Stimulated activated CD4-positive, alpha-beta T cell treated with anti-CD3 and anti-CD28 coated beads, Interleukin-1b, Interleukin-23, amount 100 ng/mL, for 24 hours (primary cell): ENCODE measurements at places on chromosomes 5 and 9.

DNA sequence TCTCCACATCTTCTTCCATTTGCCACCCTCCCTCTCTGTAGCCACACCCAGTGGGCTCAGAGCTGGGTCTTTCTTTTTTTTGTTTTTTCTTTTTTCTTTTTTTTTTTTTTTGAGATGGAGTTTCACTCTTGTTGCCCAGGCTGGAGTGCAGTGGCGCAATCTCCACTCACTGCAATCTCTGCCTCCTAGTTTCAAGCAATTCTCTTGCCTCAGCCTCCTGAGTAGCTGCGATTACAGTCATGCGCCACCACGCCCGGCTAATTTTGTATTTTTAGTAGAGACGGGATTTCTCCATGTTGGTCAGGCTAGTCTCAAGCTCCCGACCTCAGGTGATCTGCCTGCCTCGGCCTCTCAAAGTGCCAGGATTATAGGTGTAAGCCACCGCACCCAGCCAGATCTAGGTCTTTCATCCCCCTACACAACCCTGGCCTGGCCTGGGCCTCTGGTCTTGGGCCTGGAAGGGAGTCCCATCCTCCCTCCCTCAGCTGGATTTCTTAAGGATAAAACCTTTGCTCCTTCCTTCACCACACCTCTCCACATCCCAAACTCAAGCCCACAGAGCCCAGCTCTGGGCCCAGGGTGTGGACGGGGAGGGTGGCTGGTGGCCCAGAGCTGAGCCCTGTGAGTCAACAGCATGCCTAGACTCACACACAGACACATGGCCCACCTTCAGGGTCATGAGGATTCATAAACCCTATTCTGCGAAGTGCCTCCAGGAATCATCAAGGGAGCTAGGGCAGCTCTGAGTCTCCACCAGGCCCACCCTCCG, 18.8 kb upstream of the KCNIP1 start:
- DNase-seq: no peak

DNA sequence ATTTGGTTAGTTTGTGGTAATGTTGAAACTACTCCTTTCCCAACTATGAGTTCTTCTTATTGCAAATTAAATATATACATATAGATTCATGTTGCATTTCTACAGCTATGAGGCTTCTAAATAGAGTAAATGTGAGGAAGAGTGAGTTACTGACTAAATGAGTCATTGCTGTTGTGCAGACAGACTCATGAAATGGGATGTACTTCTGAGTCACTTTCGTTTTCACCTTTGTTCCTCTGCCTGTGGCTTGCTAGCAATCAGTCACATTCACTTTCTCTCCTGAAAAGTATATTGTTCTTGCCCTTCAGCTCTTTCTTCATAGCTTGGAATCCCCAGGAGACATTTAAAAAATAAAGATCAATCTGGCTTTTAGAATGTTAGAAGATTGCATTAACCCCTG, 295.5 kb upstream of the SMC2 start:
- DNase-seq: no peak

DNA sequence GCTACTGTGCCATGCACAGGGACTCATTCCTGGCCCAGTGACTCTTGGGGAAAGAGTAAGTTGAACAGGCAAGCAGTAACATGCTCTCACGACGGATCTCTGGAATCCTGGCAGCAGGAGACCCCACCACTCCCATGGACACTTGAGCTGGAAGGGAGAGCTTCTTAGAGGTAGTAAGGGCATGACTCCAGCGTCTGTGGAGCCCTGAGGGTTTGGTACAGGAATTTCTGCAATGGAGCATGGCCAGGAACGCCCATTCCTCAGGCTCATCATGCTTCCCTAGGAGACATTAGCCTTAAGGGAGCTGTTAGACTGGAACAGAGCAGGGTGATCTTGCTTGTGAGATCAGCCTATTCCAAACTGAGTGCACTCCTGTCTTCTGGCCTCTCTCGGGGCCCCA, 212.9 kb downstream of the MAT2B start:
- DNase-seq: no peak

DNA sequence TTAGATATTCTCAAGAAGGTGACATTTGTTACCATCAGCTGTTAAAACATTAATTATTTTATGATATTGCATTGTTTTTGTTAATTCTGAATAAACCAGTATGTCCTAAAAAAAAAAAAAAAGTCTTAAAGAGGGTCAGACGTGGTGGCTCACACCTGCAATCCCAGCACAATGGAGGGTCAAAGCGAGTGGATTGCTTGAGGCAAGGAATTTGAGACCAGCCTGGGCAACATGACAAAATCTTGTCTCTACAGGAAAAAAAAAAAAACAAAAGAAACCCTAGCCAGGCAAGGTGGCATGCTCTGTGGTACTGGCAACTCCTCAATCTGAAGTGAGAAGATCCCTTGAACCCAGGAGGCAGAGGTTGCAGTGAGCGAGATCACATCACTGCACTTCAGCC, 46.8 kb downstream of the CYLC2 start:
- no peak for DNase-seq

DNA sequence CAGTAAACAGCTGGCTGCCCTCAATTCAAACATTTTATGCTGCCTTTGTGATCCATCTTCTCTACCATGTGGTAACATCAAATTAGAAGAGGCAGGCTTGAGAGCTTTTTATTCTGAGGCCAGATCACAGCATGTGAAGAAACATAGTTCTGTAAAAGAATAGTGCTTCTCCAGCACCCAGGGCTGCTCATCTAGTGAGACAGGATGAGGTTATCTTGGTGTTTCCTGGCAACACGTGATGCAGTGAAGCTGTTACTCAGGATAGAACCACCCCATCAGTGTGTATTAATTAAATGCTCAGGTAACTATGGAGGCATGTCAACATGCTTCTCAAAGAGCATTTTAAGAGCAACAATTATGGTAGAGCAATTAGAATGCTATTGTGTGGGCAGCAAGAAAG, 400.5 kb upstream of the ACO1 start:
- DNase-seq: no peak

DNA sequence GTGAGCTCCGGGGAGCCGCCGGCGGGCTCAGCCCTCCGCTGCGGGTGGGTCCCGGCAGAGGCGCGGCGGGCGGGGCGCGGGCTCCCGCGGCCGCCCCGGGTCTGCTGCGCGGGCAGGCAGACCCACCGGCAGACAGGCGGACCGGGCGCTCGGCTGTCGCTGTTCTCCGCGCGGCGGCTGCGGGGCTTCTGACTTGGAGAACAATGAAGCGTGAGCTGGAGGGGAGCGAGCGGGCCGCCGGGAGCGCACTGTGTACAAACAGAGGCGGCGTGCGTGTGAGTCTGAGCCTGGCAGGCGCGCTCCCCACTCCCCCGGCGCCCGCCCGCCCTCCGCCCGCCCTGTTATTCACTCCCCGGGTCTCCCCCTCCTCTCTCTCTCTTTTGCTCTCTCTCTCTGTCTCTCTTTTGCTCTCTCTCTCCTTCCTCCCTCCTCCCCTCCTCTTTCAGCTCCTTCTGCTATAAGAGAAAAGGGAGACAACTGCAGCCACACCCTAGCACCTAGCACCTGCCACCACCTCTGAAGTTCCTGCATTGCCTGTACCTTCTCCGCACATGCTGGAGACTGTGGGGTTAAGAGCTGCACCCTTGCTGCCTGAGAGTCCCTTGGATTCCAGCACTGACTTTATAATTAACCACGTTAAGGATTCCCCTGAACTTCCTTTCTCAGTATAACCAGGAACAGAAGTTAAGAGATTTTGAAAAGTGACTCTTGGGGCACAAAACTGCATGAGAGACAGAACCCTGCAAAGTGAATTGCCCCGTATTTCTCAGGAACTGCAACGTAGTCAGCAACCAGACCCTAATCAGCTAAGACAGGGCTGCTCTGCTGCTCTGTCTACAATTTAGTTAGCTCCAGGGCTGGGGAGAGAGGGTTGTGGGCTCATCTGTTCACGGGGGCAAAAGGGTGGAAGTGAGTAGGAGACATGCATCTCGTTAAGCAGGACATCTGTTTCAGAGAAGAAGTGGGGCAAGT, at the start of gene EDIL3:
EDIL3 (minus strand) TSS at position 277 of the 972 bp plus-strand sequence. CDS start 506 bp downstream, outside the sequence.
- no peak for DNase-seq

- no peak for DNase-seq
Observed at GRCh38 chr9:89149726-89150125, 28.9 kb downstream of the SHC3 start.

- DNase-seq: no peak
Observed at GRCh38 chr5:179113143-179113530, 53.0 kb downstream of the ZNF354C start.

DNA sequence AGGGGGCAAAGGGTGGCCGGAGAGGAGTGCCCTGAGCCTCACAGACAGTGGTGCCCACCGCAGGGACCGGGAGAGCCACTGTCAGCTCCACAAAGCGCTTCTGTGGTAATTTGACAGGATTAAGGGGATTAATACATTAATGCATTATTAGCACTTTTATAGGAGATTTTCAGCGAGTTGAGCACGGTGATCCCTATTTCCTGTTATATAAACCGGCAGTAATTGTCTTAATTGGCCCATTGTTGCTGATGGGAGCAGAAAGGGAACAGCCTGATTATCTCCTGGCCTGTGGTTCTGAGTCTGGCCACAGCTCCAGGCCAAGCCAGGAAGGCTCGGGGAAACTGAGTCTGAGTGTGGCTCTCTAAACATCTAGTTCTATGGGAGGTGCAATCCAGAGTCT, 423.6 kb downstream of the CDK5RAP2 start:
- no peak for DNase-seq

GRCh38 chr9:19527663-19528062, 118.9 kb downstream of the ACER2 start:
- no peak for DNase-seq

GRCh38 chr9:32965999-32966722, 35.3 kb downstream of the APTX start:
- no peak for DNase-seq

DNA sequence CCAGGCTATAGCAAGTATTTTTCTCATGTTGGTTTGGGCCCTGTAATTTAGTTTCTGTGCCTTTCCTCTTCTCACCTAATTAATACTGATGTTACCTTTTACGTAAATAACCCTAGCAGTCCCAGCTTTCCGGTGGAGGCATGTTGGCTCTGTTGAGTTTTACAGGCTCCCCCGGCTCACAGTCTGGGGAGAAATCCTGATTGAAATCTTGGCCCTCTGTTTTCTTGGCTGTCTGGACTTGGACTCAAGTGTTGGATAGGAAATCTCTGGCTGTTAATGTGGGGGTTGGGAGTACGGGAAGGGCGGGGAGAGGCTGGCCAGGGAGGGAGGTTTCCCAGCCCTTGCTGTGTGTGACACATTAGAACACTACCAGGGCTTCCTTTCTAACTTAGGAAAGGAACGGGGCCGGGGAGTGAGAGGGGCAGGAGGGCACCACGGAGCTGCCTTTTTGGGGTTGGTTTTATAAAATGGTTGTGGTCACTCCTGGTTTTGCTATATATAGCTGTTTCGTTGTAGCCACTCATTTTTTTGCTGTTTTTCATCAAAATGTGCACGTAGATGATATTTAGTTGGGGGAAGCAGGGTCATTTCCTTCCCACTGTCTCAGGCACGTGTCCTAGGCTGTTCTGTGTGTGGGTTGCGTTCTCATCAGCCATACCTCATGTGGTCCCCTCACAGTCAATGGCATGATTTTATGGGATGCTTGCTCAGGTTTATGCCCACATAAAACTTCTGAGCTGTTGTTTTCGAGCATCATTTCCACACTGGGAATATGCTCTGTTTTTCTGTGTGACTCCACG, 11.0 kb downstream of the TRIO start:
- DNase-seq: no peak

GRCh38 chr9:76876098-76876497, 29.8 kb downstream of the PRUNE2 start:
- no peak for DNase-seq

DNA sequence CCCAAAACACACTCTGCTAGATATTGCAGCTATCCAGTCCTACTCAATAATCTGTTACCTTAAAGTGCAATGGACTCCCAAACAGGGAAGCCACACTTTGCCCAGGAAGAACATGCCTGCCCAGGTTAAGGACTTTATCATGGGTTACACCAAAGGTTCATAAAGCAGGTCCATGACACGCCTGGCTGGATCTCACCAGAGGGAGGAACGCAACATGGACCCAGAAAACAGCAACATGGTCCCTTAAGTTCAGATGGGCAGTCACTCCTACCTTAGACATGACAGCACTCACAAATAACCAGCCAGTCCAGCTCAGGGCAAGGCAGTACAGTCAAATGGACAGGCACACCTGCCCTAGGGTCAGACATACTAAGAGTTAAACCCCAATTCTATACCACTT, 3.8 kb downstream of the P4HA2 start:
- no peak for DNase-seq

- no peak for DNase-seq
Observed at GRCh38 chr5:32461441-32462120, 17.0 kb upstream of the ZFR start.

GRCh38 chr9:95131023-95131943, 186.2 kb downstream of the FANCC start:
- DNase-seq: peak; percentile 21

GRCh38 chr5:147450606-147451005, 59.3 kb downstream of the DPYSL3 start:
- DNase-seq: no peak

GRCh38 chr9:81370650-81371049, 318.7 kb downstream of the TLE1 start:
- DNase-seq: no peak

DNA sequence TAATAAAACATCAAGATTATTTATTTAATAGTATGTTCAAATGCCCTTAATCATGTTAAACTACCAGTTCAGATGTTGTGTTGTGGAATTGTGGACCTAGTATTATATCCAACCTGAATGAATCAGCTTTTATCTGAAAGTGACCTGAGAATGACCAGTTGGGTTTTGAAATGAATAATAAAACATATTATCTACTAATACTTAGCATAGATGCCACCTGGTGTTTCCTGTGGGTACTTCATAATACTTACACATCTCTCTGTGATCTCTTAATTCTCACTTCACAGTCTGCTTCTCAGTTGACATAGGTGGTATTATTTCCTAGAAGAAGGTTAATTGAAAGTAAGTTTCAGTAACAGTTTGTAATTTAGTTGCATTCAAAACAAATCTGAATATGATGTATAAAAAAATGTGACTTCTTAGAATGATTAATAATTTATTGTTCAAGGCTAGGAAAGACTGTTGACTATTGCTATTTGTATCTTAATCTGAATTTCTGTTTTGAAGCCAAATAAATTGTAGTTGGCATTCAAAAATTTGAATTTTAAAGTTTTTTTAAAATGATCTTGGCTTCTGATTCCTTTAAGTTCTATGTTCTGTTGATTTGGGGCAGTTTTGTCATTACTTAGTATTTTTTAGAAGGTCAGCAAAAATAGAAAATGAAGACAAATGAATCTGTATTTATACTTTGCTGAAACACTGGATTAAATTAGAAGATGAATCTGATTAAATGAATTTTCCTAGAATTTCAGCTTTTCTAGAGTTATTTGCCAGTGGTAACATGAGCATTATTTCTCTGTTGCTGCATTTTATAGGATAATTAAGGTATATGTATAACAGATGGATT, 48.2 kb downstream of the KIF2A start:
- no peak for DNase-seq

- no peak for DNase-seq
Observed at GRCh38 chr5:152634586-152634985, 229.5 kb upstream of the NMUR2 start.

GRCh38 chr5:150368526-150368925, 11.0 kb downstream of the TCOF1 start:
- no peak for DNase-seq

- DNase-seq: no peak
Observed at GRCh38 chr5:119336845-119337580, 18.8 kb upstream of the TNFAIP8 start.

- DNase-seq: no peak
Observed at GRCh38 chr5:33810491-33811120, 81.2 kb downstream of the ADAMTS12 start.

- no peak for DNase-seq
Observed at GRCh38 chr5:178216088-178216534, 11.8 kb downstream of the HNRNPAB start.

- DNase-seq: no peak
Observed at GRCh38 chr9:95750725-95751519, 124.6 kb upstream of the ERCC6L2 start.

- DNase-seq: no peak
Observed at GRCh38 chr5:91111473-91112238, 271.5 kb downstream of the ARRDC3 start.
